Hematopoietic multipotent progenitor cell treated with erythropoietin and hydrocortisone succinate and interleukin-3 and kit ligand, for 15 days (in vitro differentiated cells): ENCODE measurements at places on chromosomes 3 and 15.

GRCh38 chr15:85388566-85389305 lies 8.3 kb downstream of the AKAP13 start:
- DNase-seq, result no peak

DNA sequence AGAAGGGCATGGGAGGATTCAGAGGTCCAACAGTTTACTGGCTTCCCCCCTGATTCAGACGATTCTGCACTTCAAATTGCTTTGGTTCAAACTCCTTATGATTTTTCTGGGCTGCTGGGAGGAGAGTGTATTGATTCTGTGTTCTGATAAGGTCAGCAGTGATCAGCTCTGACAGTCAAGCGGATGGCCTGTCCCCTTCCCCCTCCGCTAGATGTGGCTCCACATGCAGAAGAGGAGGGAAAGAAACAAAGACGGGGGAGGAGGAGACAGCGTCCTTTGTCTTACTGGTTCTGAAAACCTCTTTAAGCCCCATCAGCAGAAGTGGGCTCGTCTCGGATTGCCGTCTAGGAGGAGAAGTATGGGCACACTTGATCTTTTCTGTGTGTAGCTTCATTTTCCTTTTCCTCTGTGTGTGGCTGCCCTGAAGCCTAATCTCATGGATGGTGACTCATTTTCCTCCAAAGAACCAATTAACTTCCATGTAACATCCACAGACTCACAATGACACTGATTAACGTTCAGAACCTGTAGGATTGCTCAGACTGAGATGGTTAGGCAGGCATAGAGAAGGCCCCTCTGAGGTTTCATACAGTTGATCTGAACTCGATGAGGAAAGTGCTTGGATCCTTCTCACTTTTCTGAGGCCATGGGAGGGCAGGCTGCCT lies 162.4 kb upstream of the PPP2R3A start:
- DNase-seq, result no peak

DNA sequence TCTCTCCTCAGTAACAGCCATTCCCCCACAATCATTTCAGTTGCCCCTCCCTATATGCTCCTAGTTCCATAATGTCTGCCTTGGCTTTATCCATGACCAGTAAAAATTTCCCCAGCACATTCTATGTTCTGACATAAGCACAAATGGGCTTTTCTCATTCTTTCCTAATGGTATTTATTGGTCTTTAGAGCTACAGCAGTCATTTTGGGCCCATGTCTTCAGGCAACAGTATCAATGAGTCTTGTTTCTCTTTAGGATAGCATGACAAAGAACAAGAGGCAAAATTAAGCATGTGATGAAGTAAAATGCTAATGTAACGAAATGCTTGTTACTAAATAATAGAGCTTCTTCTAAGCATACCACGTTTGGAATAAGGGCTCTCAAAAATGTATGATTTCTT lies 8.2 kb downstream of the DPP8 start:
- no peak for DNase-seq

GRCh38 chr15:63489352-63489751 lies 15.0 kb upstream of the USP3 start:
- no peak for DNase-seq
